Cardiac muscle cell (in vitro differentiated cells and primary cell): ENCODE measurements at places on chromosomes 3 and 15. TPM values are rescaled to one million over a fixed set of nuclear protein-coding genes. Genes with fewer than 3 reads are reported as not detected.
A peak's percentile ranks its signal among the peaks of the same experiment; 100 is the strongest.

KLF15 gene
- 0.75 and 6.3 TPM in 2 replicates for polyA plus RNA-seq

DNA sequence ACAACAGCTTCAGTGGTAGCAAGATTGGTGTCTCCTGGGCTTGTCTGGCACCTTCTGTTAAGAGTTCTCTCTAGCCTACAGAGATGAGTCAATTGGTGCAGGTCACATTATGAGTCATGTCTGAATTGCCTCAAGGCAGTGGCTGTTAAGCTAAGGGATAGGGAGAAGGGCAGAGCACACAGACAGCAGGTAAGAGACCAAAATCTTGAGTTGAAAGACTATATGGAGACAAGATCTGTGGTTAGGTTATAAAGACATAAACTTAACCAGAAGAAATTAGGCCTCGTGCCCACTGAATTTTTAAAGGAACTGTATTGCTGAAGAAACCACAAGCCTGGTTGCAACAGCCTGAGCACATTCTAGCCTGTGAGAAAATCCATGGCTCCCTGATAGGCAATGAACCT, 19.2 kb upstream of the KPNA1 start:
- DNase-seq, result no peak

DNA sequence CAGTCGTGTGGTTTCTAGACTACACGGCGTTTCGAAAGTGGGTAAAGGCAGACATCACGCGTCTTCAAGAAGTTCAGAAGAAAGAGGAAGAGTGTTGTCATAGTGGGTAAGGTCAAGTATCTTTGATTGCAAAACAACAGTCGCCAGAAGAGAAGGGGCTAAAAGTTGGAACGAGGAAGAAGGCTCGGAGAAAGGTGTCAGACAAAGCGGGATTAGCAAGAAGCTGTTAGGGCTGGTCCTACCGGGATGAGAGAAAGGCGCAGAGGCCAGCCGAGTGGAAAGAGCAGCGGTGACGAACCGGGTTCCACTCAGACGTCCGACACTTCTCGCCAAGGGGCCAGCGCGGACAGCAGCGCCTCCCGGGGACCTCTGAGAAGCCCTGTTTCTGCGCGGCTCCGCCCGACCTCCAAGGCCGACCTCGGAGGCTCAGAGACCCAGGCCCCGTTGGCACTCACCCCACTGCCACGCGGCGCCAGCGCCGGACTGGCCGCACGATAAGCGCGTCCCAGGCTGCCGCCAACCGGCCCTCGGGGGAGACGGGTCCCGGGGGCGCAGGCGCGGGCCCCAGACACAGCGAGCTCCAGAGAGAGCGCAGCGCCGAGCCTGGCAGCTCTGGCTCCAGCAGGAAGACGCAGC, 436 bp downstream of the ADPGK start:
- DNase-seq, result no peak

EXD1 gene
- not detected in 2 replicates for polyA plus RNA-seq

DNA sequence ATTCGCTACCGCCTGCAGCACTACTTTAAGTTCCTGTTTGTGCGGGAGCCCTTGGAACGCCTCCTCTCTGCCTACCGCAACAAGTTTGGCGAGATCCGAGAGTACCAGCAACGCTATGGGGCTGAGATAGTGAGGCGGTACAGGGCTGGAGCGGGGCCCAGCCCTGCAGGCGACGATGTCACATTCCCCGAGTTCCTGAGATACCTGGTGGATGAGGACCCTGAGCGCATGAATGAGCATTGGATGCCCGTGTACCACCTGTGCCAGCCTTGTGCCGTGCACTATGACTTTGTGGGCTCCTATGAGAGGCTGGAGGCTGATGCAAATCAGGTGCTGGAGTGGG, 995 bp downstream of the CHST14 start:
- no peak for DNase-seq

SH2D7 gene
- polyA plus RNA-seq, result 0.22 and 0.98 TPM in 2 replicates

GOLGA8B gene
- 84.1 and 86.8 TPM in 2 replicates for polyA plus RNA-seq

GRCh38 chr15:77538027-77538451, 94.7 kb downstream of the LINGO1 start:
- no peak for DNase-seq

GOLGA8G gene
- 0.12 TPM in 1 of 2 replicates, not detected in the other for polyA plus RNA-seq

GRCh38 chr15:59410391-59410896, 27.5 kb upstream of the FAM81A start:
- peak; percentile 12 for DNase-seq

DNA sequence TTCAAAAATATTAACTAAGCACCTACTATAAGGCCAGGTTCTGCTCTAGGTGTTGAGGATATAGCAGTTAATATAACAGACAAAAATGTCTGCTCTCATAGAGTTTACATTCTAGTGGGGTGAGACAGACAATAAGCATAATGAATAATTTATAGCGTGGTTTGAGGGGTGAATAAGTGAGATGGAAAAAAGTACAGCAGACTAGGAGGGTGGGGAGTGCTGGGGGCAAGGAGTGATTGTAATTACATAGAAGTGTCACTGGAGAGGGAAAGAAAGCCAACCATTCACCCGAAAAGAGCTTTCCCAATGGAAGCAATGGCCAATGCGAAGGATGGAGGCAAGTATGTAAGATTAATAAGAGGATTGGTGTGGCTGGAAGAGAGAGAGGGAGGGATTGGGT, 552.9 kb upstream of the KCNMB2 start:
- no peak for DNase-seq

DNA sequence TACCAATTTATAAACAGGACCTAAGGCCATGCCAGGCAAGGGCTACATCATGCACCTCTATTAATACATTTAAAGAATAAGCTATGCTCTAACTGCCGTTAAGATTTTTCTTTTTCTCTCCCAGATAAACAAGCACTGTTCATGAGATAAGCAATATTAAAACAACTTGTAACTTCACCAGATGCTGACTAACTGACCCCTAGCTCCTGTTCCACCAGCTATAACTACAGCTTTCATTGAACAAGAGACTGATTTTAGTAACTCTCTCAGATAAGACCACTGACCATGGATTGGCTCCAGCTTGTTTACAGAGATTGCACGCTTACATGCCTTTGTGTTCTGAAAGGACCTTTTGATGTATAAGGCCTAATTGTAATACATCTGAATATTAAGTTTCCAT, 540.7 kb upstream of the NECTIN3 start:
- DNase-seq, result no peak

GRCh38 chr3:58867621-58868020, 182.2 kb downstream of the CFAP20DC start:
- DNase-seq, result no peak

DNA sequence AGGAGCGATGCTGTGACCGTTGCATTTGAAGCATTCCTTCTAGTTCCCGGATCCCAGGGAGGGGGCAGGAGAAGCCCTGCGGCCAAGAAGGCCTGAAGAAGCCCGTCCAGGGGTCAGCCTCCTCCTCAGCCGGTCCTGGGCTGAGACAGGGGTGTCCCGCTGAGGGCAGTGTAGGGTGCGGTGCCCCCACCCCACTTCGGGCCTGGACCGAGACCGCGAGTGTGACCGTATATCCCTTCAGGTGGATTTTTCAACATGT, 2.8 kb downstream of the OCA2 start:
- no peak for DNase-seq

HDC gene
- polyA plus RNA-seq, result not detected in 2 replicates

ACP3 gene
- 19.9 and 34.3 TPM in 2 replicates for polyA plus RNA-seq

GRCh38 chr15:71219645-71220044, 104.4 kb downstream of the THSD4 start:
- peak; percentile 78 for DNase-seq

DNA sequence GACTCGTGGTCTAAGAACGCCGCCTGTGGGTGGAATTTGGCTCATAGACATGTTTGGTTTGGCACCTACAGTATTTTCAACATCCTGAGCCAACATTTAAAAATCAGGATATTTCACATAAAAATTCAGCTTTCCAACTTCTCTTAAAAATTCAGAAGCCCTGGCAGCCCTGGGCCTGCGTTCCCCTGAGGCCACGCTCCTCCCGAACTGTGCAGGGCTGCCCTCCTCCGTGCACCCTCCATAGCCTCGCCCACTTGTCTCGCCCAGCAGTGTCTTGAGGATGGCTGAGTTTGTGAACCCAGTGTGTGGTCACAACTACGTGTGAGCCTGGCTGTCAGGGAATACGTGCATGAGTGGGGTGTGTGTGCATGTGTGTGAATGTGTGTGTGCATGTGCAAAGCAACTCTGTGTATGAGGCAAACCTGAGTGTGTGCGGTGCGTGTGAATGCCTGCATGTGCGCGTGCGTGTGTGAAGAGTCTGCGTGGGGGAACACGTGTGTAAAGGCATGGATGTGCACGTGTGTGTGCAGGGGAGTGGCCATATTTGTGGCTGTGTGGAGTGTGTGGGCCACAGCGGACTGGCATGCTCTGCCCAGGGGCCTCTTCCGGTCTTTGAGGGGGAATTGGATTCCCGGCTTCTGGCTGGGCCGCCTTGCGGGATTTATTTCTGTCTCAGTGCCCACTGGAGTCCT, 30.9 kb downstream of the PTH1R start:
- peak; percentile 88 for DNase-seq

GRCh38 chr3:154101250-154101649, 19.9 kb upstream of the ARHGEF26 start:
- no peak for DNase-seq

- no peak for DNase-seq
These were observed 7.8 kb downstream of the ADAMTS17 start for GRCh38 chr15:100334015-100334414.

ZNF639 gene
- 39.7 and 42.0 TPM in 2 replicates for polyA plus RNA-seq

DNA sequence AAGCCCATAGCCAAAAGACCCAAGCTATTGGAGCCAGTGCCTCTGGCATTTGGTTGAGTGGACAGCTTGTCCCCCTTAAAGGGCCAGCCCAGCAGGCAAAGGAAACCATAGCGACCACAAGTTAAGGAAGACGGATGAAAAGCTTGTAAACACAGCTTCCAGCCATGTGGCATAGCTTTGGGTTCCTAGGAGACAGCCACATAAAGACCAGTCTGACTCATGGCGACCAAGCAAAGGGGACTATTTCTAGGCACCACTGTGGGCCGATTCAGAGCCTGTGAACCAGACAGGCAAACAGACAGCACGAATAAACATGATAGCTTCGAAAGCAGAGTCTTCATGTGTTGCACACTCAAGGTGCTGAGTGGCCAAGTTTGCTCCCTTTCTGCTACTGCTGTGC, 30.5 kb upstream of the SRGAP3 start:
- no peak for DNase-seq

CMTM8 gene
- polyA plus RNA-seq, result 6.9 and 14.9 TPM in 2 replicates

DNA sequence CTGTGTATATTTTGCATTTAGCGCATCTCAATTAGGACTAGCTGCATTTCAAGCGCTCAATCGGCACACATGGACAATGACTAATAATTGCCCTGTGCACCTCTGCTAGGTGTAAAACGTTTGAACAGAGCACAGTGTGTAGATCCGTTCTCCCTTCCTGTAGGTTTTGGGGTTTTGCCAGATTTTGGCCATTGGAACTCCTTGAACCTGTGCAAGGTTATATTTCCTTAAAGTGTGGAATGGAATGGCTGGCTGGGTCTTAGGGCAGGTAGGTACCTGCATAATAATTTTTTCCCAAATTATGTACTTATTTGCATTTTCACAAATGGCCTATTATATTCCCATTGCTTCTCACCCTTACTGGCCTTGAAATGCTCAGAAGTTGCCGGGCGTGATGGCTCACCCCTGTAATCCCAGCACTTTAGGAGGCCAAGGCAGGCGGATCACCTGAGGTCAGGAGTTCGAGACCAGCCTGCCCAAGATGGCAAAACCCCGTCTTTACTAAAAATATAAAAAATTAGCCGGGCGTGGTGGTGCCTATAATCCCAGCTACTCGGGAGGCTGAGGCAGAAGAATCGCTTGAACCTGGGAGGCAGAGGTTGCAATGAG, 777 bp downstream of the RNU5B-1 start:
- DNase-seq, result no peak

- DNase-seq, result no peak
These were observed 438 bp upstream of the SLC49A4 start for GRCh38 chr3:122794483-122794778.

EIF4G1 gene
- 166 and 184 TPM in 2 replicates for polyA plus RNA-seq

- no peak for DNase-seq
These were observed 122.8 kb downstream of the GHSR start for GRCh38 chr3:172325461-172325860.

GRCh38 chr3:83928391-83928790, 1030.4 kb upstream of the CADM2 start:
- peak; percentile 33 for DNase-seq

- no peak for DNase-seq
These were observed 260.5 kb downstream of the PTPRG start for GRCh38 chr3:61821823-61822251.

- peak; percentile 26 for DNase-seq
These were observed 7.8 kb upstream of the ACSBG1 start for GRCh38 chr15:78242128-78242527.
